Stimulated activated CD4-positive, alpha-beta T cell treated with anti-CD3 and anti-CD28 coated beads, TNF-alpha, amount 100 ng/mL, for 24 hours (primary cell): ENCODE measurements at places on chromosomes 7 and 10.

GRCh38 chr10:83515001-83515400, 624.3 kb upstream of the GHITM start:
- no peak for DNase-seq

GRCh38 chr7:141227454-141227853, 153.6 kb downstream of the TMEM178B start:
- DNase-seq = no peak

- no peak for DNase-seq
Observed at GRCh38 chr7:93226310-93226709, at the start of gene HEPACAM2. TSS of gene HEPACAM2 (minus strand) at chr7:93226469.

DNA sequence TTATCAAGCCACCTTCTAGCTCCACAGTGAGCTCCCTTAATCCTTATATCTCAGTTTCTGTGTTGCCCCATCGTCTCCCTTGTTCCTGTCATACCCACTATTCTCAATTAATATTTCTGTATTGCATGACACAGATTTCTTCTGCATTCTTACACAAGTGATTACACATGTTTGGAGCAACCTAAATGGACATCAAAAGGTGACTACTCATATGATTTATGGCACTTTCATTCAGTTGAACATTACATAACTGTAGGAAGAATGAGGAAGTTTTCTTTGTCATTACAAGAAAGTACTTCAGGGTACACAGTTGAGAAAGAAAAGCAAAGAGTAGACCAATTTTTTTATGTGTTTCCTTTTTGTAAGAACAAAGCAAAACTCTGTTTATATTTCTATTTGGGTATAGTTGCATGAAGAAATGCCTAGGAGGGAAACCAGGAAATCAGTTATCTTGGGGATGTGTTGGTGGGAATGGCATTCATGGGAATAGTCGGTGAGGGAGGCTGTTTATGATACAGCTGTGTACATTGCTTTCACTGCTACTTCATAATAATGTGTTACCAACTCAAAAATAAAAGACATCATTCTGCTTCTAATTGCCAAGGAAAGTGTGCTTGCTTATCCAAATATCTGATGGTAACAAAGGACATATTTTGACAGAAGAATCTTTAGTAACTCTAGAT, 23.6 kb upstream of the PRSS37 start:
- DNase-seq = no peak

GRCh38 chr10:68725016-68725415, 4.0 kb downstream of the CCAR1 start:
- no peak for DNase-seq

- no peak for DNase-seq
Observed at GRCh38 chr7:143042159-143042789, 9.9 kb upstream of the OR6V1 start.
